ENCODE measurements at places on chromosomes 12 and 14.

DNA sequence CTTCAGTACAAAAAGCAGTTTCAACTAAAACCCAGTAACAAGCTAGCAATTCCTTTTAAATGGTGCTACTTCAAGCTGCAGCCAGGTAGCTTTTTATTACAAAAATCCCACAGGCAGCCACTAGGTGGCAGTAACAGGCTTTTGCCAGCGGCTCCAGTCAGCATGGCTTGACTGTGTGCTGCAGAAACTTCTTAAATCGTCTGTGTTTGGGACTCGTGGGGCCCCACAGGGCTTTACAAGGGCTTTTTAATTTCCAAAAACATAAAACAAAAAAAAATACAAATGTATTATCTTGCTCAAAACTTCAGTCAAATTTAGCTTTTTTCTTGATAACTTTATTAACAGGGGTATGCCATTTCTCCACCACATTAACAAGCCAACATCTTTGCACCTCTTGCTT lies 3.6 kb upstream of the CLEC4E start:
- DNase-seq: peak; percentile 17

DNA sequence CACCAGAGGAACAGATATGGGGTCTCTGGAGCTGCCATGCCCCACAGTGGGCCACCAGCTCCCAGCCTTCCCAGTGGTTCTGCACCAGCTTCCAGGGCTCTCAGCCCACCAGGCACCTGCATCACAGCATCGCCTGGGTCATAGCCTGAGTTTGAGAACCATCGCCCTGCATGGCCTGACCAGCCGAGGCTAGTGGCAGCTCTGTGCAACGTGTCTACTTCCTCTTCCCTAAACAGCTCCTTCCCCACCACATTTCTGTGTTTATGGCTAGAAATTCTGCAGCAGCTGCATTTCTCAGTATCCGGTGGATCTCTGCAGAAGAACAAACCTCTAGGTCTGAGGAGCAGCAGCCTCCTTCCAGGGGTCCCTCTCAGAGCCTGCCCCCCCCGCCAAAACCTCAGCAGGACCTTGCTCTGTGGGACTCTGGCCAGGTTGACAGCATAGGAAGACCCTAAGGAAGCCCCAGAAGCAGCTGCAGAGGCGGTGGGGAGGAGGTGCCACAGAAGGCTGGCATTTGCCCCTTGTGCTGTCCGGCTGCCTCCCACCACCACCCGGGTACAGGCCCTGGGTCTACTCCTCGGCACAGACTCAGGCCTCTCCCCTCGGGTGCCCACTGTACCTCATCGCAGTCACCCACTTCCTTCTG lies 47.7 kb downstream of the PSMA6 start:
- DNase-seq: no peak

DNA sequence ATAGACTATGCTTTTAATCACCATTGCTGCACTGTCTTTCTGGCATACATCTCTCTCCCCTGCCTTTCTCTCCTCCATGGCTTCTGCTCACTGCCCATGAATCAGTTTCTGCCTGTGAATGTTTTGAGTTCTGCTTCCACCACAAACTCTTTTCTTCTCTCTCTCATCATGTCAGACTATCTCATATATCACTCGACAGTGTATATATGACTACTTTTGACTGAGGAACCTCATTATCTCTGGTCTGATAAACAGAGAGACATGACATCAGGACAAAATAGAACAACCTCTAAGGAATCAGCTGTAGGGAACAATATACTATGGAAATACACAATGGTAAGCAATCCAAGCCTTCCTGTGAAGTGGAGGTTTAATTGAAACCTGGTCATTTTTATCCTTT lies 177.9 kb downstream of the FOXA1 start:
- no peak for DNase-seq

DNA sequence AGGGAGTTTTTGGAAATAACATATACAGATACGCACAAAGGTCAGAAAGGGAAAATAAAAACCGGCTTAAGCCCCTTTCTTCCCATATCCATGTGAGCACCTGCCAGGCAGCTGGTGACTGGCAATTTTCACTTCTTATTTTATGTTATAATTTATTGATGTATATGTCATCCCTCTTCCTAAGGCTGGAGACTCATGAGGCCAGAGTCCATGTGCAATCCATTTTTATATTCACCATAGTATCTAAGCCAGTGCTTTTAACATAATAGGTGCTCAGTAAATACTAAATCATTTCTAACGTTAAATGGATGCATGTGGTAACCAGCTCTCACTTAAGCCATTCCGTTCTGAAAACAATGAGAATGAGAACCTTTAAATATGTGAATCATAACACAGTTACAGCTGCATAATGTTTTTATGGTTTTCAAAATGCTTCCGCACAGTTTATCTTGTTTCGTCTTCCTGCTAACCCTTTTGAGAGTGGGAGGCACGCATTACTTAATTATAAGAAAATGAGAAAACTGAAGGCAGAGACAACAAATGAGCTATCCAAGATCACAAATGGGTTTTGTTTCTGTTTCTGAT lies 178.3 kb downstream of the CACNA1C start:
- no peak for DNase-seq

GRCh38 chr14:100816950-100817901 lies 8.7 kb upstream of the MEG3 start:
- no peak for DNase-seq

DNA sequence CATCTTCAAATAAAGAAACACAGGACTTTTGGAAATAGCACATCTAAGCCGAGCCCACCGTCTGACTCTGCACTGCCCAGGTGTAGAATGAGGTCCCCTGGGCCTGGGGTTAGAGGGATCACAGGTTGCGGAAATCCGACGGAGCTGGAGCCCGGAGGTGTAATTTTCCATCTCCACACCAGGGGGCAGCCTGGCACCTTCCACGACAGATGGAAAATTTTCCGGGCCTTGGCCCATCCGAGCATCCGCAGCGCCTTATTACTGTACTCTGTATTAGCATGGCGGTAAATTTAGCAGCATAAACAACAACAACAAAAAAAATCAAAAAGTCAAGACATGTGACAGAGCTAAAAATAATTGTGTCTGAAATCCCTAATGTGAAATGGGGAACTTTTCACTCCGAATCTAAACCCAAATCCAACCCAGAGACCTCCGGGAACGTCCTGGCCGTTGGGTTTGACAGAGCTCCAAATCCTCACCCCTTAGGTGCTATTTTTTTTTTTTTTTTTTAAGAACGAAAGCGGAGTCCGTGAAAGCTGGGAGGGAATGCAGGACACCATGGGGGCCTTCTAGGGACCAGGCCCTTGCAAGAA lies 93.9 kb downstream of the KSR2 start:
- no peak for DNase-seq

DNA sequence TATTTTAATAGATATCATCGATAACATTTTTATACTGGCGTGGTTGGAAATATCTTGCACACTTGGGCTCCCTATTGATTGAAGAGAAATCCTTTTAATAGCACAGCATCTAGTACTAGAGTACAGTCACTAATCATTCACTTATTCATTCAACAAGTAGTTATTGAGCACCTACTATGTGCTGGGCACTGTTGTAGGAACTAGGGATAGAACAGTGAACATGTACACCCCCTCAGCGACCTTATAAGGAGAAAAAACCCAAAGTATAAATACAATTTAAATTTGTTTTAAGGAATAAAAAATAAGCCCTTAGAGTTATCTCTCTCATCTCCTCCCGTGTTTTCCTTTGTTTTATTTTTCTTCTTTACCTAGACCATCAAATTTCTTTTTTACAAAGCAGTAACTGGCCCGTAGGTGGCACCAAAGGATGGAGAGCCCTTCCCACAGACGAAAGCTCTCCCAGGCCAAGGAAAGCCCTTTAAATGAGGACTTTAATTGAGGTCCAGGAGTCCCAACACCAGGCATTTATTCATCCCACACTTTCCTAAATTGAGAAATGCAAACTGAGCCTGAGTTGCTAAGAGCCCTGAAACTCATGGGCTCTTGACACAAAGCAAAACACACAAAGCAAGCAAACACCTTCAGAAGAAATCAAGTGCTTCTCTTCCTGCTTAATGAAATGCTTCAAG lies 29.0 kb downstream of the PEBP1 start:
- no peak for DNase-seq

DNA sequence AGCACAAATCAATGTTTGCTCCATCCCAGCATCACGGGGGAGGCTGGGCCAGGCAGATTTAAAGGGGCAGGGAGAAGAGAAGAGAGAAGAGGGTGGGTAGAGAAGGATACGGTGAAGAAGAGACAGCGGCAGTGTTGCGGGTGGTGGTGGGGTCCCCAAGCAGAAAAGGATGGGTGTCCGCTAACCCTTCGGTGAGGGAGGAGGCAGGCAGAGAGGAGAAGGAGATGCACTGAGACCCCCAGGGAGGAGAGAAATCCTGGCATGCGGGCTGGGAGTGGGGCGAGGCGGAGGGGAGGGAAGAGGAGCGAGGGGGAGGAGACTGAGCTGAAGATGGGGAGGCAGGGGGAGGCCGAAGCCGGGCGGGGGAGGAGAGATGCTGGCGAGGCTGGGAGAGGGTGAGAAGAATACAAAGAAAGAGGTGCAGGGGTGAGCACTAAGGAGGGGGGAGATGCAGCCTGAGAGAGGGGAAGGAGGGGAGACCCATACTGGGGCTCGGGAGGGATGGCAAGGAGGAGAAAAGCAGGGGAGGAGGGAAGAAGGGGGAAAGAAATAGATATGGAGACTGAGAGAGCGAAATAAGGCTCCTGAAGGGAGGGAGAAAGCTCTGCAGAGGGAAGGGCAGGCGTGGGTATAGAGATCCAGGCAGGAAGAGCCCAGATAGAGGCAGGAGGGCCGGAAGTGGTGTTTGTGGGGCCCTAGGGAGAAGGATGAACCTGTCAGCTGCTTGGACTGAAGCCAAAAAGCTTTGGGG lies at the start of gene JPH4:
TSS of gene JPH4 (minus strand) at position 231 of the 751 bp plus-strand sequence. CDS start 1,337 bp downstream, outside the sequence.
- no peak for DNase-seq

- DNase-seq: peak; percentile 46
Observed at GRCh38 chr12:53452159-53453077, 516 bp downstream of the PCBP2 start.

- no peak for DNase-seq
Observed at GRCh38 chr14:31950764-31951637, 126.1 kb upstream of the ARHGAP5 start.

DNA sequence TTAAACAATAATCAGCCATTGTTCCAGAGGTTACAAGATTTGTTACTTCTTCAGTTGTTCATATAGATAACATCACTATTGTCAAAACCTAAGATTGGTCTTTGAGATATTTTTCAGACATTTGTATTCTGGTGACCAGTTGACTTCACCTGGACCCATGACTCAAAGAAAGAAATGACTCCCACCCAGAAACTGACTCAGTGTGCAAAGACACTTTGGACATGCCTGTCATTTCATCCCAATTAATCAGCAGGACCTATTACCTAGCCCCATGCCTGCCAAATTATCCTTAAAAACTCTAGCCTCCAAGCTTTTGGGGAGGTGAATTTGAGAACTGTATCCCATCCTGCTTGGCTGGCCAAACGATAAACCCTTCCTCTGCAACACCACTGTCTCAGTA lies 27.7 kb upstream of the TSPAN11 start:
- no peak for DNase-seq

GRCh38 chr12:70049596-70050360 lies 193.5 kb upstream of the CNOT2 start:
- no peak for DNase-seq

GRCh38 chr12:63982604-63983295 lies 138.2 kb downstream of the SRGAP1 start:
- DNase-seq: no peak

DNA sequence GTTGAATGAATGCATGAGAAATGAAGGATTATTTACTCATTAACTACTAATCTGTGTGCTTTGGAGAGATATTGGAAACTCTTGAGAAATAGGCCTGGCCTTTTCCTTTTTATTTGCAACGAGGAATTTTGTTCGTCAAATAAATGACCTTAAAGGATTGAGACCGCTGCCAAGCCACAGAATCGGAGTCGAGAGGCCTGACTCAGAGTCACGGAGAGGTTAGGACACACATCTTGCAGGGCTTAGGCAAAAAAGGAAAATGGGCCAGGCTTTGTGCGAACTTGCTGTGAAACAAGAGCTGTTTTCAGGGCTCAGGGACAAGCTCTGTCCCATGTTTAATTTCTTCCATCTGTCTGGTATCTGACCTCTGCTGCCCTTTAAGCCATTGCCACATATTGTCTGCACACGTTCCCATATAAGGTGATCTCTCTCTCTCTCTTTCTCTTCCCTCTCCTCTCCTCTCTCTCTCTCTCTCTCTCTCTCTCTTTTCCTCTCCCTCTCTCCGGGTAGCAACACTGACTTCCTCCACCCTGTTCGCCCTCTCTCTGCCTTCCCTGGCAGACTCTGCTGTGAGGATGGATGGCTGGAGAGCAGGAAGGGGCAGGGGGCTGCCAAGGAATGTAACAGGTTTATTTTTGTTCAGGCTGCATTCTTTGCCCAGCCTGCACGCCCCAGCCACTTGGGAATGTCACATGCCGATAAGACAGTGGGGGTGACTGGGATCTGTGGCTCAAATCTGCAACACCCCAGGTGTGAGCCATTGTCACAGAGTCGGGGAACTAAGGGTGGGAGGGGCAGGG lies 14.9 kb upstream of the IFT81 start:
- peak; percentile 100 for DNase-seq

DNA sequence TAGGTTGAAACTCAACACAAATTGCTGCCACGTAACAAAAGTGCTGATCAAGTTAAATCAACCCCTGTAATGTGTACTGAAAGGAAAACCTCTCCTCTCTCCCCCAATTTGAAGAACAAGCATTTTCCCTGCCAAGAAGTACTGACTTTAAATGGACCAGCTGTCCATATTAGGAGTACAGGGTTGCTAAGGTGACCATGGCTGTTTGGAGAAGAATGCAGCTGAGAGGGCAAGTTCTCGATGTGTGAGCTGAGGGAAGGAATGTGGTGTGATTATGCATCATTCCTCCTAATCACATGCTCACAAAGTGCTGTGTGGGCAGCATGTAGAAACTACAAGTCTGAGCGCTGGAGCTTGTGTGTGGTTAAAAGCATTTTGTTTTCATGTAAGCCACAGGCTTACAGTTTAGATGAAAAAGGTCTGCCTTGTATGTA lies 50.9 kb upstream of the CCT2 start:
- peak; percentile 94 for DNase-seq

DNA sequence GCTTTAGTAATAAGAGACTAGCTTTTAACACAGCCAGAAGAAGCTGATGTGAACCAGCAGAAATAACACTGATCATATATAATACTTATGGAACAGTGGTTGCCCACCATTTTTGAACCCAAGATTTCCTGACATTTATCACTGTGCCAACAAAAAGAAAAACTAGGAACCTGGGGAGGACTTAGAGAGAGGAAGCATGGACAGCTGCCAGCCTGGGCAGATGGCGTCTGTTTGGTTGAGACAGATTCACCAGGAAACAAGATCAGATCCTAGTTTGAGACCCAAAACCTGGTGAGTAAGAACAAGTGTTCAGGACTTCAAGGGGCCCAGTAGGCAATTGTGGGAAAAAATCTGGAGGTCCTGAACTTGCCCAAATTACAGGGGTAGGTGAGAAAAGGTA lies 95.3 kb downstream of the BICD1 start:
- DNase-seq: no peak

GRCh38 chr12:95102916-95103671 lies 29.7 kb upstream of the NR2C1 start:
- peak; percentile 79 for DNase-seq

GRCh38 chr12:16266085-16266484 lies 11.4 kb downstream of the SLC15A5 start:
- no peak for DNase-seq

GRCh38 chr14:68141281-68142088 lies 321.9 kb downstream of the RAD51B start:
- no peak for DNase-seq

- no peak for DNase-seq
Observed at GRCh38 chr12:1130164-1130563, 139.1 kb downstream of the ERC1 start.

- no peak for DNase-seq
Observed at GRCh38 chr14:42437809-42438208, 831.1 kb downstream of the LRFN5 start.
